ENCODE measurements at places on chromosomes 11 and 22. TPM values are rescaled to one million over a fixed set of nuclear protein-coding genes. Genes with fewer than 3 reads are reported as not detected.

- DNase-seq, result no peak
These were observed 84.8 kb downstream of the MTNR1B start for GRCh38 chr11:93054279-93054678.

- no peak for DNase-seq
These were observed 116.5 kb downstream of the PTPRJ start for GRCh38 chr11:48096588-48097525.

DNA sequence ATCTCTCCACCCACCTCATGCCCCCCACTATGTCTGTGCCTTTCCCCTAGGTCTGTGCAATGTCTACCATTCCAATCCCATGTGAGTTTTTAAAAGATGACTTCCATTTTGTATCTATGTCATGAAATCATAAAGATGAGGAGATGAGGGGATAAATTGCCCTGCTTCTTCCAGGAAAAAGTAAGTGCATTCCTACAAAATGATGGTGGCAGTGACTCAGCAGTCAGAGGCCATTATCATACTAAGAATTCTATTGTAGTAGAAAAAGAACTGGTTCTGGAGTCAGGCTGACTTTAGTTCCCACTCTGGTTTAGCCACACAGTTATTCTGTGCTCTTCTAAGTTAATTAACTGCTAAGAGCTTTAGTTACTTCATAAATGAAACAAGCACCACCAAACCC is 89.6 kb upstream of the API5 start:
- DNase-seq, result no peak

DNA sequence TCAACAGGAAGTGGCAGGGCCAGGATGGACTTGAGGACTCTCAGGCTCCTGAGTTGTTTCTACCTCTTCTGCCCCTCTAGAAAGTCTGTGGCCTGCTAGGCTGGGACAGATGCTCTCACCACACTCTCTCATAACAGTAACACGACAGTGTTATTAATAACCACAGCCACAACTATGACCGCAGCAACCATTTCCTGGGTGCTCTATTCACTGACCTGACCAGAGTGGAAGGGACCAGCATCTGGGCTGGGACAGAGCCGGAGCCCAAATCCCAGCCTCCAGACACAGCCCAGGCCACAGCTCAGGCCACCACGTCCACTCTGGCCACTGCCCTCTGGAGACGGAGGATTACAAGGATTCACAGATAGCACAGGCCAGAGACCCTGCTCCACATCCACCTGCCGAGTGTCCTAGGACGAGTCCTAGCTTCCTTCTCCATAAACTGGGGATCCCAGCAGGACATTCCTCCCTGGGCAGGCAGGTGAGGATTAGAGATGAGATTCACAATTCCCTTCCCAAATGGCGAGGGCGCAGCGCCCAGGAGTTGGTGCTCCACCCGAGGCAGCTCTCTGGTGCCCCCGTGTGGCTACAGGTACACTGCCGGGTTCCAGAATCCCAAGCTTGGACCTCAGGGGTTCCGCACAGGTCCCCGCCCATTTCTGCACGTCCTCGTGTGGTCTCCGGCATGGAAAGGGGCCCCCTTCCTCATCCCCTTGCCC is 7.1 kb downstream of the PNPLA5 start:
- peak; percentile 68 for DNase-seq

Gene CEP126
- total RNA-seq, result 0.49 TPM

GRCh38 chr11:44754876-44755555 is 28.3 kb downstream of the TSPAN18 start:
- no peak for DNase-seq

- DNase-seq, result no peak
These were observed 43.9 kb downstream of the KDM2A start for GRCh38 chr11:67163006-67163405.

DNA sequence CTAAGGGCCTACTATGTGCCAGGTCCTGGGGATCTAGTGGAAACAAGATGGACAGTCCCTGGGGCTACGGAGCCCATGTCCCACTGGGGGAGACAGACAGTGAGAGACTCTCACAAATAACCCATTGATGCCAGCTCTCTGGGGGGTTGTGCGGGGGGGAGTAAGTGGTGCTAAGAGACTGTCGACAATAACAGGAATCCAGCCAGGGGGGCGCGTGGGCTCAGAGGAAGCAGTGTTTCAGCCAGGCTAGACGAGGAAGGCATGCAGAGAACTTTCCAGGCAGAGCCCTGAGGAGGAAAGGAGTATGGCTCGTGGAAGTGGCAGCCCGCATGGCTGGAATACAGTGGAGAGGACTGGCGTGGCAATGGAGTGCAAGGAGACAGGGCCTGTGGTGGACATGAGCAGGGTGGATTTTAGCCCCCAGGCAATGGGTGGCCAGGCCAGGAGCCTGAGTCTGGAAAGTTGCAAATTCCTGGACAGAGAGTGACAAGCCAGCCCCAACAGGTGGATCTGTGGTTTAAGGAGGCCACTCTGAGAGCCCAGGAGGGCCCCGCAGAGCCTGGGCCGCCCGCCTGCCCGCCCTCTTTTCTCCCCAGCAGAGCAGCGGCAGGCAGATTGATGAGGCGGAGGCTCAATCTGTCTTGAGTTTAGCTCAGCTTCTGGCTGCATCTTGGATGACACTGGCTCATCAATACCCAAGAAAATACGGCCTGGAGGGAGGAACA is 40.0 kb upstream of the TCF20 start:
- no peak for DNase-seq

DNA sequence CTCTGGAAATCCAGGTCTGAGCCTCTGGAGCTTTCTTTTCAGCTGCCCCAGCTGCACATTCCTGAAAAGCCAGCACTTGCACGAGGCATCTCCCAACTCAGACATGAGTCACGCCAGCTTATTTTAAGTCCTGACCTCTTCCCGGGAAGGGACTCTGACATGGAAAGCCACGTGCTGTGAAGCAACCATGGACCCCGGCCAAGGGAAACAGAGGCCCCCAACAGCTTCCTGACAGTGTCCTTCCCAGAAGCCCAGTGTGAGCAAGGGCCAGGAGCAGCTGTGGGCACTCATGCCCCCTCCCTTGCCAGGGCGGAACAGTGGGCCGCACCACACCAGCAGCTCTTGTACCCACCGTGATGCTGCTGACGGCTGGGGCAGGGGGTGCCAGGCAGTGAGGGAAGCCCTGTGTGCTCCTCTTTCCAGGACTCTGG is 118.8 kb upstream of the CADM1 start:
- peak; percentile 91 for DNase-seq

DNA sequence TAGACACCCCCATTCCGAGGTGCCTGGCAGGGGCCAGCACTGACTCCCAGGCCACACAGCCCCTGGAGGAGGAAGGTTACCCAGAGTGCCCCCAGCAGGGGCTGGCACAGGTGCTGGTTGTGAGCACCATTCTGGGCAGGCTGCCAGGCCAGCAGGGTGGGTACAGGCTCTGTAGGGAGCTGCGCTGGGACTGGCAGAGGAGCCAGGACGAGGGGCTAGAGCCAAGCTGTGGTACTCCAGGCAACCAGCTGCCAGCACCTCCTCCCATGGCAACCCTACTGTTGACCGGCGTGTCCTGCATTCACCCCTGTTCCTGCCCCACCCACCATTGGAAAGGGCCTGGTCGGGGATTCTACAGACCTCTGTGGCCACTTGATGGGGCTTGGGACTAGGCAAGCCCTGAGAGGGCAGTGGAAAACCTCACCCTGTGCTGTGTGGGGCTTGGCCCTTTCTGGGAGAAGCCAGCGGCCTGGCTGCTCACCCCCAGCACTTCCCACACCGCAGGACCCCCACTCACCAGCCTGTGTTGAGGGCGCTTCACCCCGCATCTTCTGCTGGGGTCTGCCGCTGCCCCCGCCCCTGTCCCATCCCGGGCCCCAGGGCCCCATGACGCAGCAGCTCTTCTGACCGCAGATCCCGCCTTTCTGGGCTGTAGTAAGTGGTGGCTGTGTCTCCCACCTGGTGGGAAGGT is 1.9 kb downstream of the CLDN5 start:
- DNase-seq, result no peak

DNA sequence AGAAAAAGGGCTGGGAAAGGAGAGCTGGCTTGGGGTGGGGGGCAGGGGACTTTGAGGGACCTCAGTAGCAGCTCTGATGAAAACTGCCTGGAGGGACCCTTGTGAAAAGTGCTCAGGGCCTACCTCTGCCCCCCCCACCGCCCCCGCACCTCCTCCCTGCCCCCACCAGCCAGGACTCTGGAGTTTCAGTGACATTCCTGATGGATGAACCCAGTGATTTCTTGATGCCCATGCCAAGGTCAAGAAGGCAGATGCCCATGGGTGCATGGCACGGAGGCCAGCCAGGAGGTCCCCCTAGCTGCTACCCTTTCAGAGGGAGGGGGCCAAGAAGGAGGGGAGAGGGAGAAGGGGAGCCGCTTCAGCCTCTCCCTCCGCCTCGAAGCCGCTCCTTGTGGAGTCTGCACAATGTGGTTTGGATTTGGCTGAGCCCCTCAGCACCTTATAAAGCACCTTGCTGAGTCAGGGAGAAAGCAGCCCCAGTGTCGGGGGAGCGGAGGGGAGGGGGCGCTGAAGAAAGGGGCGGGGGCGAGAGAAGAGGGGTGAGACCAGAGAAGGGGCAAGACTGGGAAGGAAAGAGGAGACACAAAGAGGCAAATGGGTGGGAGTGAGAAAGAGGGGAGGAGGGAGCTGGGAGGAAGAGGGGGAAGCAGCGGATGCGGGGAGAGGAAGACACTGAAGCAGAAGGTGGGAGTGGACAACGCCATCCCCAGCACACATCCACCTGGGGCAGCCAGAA is 2.1 kb upstream of the CLCF1 start:
- no peak for DNase-seq

DNA sequence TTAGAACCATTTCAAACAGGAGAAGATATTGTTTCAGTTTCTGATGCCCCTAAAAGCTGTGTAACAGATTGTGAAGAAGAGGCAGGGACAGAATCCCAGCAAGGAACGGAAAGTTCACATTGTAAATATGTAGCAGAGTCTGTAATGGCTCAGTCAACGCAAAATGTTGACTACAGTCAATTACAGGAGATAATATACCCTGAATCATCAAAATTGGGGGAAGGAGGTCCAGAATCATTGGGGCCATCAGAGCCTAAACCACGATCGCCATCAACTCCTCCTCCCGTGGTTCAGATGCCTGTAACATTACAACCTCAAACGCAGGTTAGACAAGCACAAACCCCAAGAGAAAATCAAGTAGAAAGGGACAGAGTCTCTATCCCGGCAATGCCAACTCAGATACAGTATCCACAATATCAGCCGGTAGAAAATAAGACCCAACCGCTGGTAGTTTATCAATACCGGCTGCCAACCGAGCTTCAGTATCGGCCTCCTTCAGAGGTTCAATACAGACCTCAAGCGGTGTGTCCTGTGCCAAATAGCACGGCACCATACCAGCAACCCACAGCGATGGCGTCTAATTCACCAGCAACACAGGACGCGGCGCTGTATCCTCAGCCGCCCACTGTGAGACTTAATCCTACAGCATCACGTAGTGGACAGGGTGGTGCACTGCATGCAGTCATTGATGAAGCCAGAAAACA is 40.8 kb downstream of the IGLL1 start:
- DNase-seq, result peak; percentile 68

DNA sequence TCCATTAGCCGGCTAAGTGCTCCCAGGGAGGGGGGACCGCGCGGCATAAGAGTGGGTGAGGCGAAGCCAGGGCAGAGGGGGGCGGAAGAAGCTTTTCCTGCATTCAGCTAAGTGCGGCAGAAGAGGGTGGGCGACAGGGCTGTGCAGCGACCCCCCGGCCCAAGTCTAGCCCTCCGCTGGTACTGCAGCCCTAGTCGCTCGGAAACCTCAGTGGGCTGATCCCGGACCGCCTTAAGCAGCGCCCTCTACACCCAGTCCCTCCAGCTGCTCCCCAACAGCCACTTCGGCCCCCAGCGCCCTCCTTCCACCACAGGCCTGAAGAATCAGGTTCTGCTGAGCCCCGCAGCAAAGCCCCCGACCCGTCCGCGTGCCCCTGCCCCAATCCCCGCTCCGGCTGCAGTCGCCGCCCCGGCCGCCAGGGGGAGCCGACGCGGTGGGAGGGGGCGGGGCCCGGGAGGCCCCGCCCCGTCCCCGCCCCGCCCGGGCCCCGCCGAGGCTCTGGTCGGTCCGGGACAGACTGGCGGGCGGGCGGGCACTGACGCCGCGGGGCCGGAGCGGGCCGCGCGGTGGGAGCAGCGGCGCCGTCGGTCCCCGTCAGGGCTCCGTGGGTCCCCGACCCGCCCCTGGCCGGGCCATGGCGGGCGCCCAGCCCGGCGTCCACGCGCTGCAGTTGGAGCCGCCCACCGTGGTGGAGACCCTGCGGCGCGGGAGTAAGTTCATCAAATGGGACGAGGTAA is at the start of gene PLCB3:
Gene PLCB3 (plus strand): TSS at position 515 of the 737 bp plus-strand sequence. CDS start 120 bp downstream, at position 635.
- peak; percentile 82 for DNase-seq

DNA sequence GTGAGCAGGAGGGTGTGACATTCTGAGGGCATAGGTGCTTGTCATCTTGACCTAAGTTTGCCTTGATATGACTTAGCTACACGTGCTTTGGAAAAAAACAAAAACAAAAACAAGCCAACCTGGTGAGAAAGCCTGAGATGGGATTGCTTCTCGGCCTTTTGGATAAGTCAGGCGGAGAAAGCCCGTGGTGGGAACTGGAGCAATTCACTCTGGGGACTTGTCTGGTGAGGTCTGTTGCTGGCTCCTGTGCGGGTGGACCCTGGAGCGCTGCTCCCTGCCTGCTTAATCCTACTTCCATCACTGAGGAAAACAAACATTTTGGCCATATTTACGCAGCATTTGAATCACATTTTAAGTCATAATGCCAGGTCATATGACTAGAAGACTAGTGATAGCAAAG is 100.3 kb downstream of the SNX19 start:
- DNase-seq, result no peak

DNA sequence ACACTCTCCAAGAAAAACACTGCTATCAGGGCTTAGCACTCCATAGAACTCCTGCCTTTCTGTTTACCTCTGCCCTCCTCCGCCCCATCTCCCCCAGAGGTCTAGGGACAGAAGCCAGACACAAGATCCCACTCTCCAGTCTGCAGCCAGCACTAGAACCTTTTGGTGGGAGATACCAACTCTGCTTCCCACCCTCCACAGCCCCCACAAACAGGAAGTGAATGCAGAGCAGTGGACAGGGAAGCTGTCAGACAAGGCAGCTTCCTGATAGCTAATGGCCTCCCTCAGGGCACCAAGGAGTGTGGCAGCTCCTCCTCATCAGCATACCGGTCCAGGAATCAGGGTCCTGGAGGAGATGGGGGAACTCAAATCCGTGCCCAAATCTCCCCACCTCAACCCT is 5.1 kb downstream of the SCN4B start:
- DNase-seq, result no peak

Gene KDM4E
- not detected for total RNA-seq

Gene OR4X2
- not detected for total RNA-seq

- no peak for DNase-seq
These were observed 5.6 kb upstream of the APOBEC3H start for GRCh38 chr22:39091126-39092081.

All from psoas muscle (tissue), 8 donors.